Lower leg skin (tissue), 4 donors: ENCODE measurements at places on chromosomes 13 and 19. TPM values are rescaled to one million over a fixed set of nuclear protein-coding genes. Genes with fewer than 3 reads are reported as not detected.

Gene EDDM13
- total RNA-seq: 1.8 TPM

- no peak for DNase-seq
Observed at GRCh38 chr19:35852029-35852780, at the start of gene NPHS1. TSS of gene NPHS1 (minus strand) at chr19:35852504. CDS start at chr19:35851837, 667 bp downstream.

GRCh38 chr19:28685802-28686201, 527.1 kb downstream of the UQCRFS1 start:
- DNase-seq: no peak

GRCh38 chr19:4976401-4977298, 7.7 kb downstream of the KDM4B start:
- DNase-seq: peak; percentile 88
